ENCODE measurements at places on chromosomes 12 and 14.

- no peak for DNase-seq
These were observed 74.0 kb downstream of the TSPAN9 start for GRCh38 chr12:3150931-3151835.

DNA sequence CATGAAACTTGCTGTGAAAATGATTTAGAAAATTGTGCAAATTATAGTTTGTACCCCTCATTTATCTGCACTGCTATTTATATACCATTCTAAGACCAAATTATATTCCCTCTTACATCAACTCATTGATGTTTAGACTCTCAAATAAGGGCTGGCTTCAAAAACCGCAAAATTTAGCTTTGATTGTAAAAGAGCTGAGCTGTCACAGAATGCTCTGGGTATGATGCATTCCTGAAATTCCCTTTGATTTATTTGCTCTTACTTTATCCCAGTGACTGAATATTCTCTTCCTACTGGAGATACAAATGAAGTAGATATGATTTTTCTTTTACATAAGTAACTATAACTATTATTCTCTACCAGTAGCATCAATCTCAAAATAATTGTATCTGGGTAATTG is 78.0 kb upstream of the TMTC2 start:
- no peak for DNase-seq

- DNase-seq, result no peak
These were observed 9.1 kb upstream of the TBX5 start for GRCh38 chr12:114414866-114415524.

DNA sequence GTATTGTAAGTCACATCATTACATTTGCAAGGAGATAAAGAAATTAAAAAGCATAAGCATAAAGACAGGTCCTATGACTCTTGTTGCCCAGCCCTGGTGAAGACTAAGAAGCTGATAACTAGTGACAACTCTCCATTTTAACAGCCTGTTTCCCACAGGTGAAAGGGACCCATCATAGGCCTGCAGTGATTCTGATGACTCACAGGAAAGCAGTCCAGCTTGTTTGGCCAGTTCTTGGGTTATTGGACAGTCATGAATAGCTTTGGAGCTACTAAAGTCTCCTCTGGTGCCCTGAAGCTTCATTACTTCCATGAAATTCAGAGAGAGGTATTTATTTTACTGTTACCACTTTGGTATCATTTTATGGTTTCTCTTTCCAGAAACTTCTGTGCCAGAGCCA is 55.5 kb upstream of the DYRK2 start:
- no peak for DNase-seq

- DNase-seq, result no peak
These were observed 158.0 kb downstream of the KCNA5 start for GRCh38 chr12:5201554-5202218.

- no peak for DNase-seq
These were observed 58.0 kb downstream of the TRAFD1 start for GRCh38 chr12:112183141-112184021.

DNA sequence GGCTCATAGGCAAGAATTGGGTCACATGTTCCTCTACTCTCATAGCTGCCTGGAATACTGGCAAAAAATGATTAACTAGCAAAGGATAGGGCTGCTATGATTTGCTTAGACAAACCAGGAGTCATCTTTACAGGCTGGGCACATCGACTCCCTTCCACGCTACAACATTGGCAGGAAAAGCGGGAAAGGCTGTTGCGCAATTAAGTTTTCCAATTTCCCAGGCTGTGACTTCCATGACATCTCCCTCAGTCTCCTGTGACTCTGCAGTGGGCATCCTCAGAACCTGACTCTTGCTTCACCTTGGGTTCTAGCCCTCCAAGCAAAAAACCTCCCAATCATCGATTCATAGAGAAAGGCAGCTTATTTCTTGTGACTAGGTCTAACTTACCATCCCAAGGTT is 184.5 kb upstream of the E2F7 start:
- DNase-seq, result no peak

GRCh38 chr12:79954037-79954610 is 19.2 kb upstream of the PPP1R12A start:
- DNase-seq, result no peak

GRCh38 chr12:80714846-80715245 is 1.9 kb upstream of the MYF5 start:
- no peak for DNase-seq

DNA sequence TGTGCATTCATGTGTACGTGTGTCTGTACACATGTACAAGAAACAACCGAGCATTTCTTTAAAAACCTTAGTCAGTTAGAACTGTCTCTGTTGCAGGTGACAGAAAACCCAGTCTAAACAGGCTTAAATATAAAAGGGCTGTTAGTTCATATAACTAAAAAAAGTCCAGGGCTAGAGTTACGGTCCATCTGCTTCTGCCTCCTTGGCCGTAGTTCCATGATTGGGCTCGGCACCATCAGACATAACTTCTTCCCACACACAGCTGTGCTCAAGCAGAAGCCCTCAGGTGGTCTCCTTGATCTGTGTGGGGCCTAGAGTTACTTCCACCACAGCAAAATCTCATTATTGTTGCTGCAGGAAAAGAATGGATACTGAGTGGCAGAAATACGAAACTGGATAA is 34.6 kb downstream of the CKB start:
- no peak for DNase-seq

DNA sequence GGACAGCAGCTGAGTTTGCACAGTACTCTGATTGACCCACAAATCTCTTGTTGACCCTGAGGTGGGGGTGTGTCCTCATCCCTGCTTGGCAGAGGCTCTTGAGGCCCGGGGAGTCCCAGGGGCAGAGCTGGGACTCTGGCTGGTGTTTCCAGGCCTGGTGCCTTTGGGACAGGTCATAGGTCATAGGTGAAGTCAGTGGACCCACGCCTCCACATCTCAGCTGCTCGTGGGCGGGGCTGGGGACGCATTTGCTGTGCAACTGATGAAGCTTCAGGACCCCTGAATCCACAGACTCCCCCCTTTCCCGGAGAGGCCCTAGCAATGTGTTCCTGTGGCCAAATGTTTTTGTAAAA is 408 bp upstream of the CACNA2D4 start:
- no peak for DNase-seq

DNA sequence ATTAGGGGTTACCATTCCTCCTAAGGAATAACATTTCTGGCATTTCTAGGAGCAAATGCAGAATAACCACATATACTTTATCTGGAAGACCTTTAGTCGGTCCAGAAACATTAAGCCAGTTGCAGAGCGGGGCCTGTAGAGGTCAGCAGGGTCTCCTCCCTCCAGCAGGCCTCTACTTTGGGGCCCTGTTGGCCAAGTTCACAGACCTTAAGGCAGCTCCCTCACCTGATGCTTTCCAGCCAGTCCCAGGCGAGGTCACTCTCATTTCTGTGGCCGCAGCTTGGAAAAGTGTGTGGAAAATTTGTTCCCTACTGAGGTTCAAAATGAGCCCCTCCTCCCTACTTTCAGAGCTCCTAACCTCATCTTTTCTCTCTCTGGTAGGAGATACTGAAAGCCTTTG is 74.1 kb downstream of the ESR2 start:
- no peak for DNase-seq

- DNase-seq, result no peak
These were observed 97.1 kb downstream of the DAD1 start for GRCh38 chr14:22491683-22492621.

DNA sequence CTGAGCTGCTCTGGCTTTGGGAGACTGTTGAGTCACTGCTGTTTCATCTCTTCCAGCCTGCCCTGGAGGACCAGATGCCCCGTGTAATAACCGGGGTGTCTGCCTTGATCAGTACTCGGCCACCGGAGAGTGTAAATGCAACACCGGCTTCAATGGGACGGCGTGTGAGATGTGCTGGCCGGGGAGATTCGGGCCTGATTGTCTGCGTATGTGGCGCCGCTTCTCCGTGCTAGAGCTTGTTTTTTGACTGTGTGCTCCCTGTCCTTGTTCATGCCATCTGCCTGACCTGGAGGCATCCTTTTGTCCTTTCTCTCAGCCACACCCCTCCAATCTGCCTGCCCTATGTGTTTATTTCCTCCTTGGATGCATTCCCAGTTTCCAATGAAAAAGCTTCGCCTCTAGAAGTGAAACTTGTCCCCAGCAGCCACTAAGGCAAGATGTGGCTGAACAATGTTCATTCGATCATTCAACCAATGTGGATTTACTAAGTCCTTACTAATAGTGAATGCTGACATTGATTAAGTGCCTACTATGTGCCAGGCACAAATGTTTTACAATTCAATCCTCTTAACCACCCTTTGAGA is 98.6 kb downstream of the NT5DC3 start:
- no peak for DNase-seq

DNA sequence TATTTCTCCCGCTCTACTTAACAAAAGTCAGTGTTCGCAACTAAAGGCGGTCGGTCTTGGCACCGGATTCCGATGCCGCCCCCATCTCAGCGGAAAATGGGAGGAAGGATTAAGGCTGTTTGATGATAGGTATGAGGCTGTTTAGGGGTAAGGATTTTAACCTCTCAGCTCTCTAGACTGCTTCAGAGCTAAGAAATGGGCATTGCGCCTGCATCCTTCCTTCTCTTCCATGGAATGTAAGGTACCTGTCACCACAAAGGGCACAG is 1.4 kb downstream of the COCH start:
- DNase-seq, result no peak

DNA sequence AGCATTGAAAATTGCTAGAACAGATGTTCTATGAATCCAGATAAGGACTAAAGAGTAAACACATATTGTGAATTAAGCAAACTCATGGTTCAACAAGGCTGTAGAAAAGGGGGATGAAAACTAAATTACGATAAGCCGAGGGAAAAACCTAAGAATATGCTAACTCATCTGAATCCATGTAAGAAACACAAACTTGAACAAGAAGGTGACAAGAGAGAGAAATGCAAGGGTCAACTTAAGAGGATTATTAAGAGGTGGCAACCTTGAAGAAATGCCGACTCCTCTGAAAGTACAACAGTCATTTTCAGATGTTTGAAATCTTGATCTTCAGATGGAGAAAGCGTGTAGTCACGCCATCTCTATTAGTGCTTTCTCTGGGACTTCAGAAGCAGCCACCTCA is 128.6 kb downstream of the TTC7B start:
- DNase-seq, result no peak

GRCh38 chr12:92341065-92341668 is 195.5 kb upstream of the BTG1 start:
- no peak for DNase-seq

- DNase-seq, result no peak
These were observed 6.9 kb downstream of the SMCO2 start for GRCh38 chr12:27453421-27453820.

GRCh38 chr12:27095346-27095745 is 13.0 kb upstream of the C12orf71 start:
- DNase-seq, result no peak

GRCh38 chr12:118741194-118741593 is 240.1 kb upstream of the SRRM4 start:
- no peak for DNase-seq

DNA sequence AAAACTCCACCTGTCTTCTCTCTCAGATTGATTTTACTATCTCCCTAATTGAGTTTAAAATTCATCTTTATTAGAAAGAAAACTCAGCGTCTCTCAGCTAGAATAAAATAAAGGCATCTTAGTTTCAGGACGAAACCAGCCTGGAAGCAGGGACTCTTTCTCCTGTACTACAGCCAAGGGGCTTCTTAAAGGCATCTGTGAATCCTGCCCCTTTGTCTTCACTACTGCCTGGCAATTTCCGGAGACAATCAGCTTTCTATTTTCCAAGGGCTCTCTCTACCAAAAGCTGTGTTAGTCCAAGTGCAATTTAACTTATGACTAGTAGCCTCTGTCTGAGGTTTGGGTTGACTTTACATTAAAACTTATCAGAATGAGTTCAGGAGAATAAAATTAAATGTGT is 623.3 kb upstream of the FOXG1 start:
- no peak for DNase-seq
